ENCODE measurements at places on chromosomes 13 and 19.
A peak's percentile ranks its signal among the peaks of the same experiment; 100 is the strongest.

DNA sequence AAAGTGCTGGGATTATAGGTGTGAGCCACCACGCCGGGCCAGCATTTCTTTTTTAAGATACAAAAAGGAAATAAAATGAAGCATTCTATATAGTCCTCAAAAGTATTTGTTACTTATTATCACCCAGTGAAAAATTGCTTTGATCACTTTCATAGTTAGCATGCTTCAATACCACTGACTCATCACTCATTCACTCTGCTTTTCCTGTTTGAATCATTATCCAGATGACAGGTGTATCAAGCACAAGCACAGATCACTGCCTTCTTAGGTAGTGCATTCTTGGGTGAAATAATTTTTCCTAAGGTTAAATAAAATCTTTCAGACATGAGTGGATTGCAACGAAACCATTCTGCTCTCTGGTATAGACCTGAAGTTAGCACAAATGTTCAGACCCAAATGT is 35.8 kb upstream of the SPART start:
- no peaks in the 10 kb centered on the region for H3K4me1 ChIP-seq
- no peaks in the 10 kb centered on the region for H3K27me3 ChIP-seq
- no peak for DNase-seq
- H3K27ac ChIP-seq = no peak overlapping the region

GRCh38 chr19:46546194-46546896 is 50.7 kb upstream of the PNMA8B start:
- no peak for DNase-seq
- no peaks in the 10 kb centered on the region for H3K36me3 ChIP-seq
- H3K4me1 ChIP-seq = no peaks in the 10 kb centered on the region
- H3K27me3 ChIP-seq = no peaks in the 10 kb centered on the region

DNA sequence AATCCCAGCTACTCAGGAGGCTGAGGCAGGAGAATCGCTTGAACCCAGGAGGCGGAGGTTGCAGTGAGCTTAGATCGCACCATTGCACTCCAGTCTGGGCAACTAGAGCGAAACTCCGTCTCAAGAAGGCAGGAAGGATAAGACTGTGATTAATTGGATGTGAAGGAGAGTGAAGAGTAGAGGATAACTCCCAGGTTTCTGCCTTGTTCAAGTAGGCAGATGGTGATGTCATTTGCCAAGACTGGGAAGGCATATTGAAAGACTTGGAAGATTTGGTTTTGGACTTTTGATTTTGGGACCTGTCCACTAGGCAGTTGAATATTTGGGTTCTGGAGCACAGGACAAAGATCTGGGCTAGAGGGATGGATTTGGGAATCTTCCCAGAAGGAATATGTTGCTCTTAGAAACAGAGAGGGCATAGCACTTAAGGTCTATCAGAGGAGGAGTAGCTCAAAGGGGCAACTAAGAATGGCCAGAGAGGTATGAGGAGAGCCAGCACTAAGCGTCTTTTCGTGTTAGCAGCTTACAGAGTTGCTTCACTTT is 20.0 kb downstream of the GARRE1 start:
- DNase-seq = no peak
- H3K27me3 ChIP-seq = no peaks in the 10 kb centered on the region
- no peak overlapping the region for H3K27ac ChIP-seq
- no peaks in the 10 kb centered on the region for H3K4me1 ChIP-seq
- no peak overlapping the region for H3K4me3 ChIP-seq

DNA sequence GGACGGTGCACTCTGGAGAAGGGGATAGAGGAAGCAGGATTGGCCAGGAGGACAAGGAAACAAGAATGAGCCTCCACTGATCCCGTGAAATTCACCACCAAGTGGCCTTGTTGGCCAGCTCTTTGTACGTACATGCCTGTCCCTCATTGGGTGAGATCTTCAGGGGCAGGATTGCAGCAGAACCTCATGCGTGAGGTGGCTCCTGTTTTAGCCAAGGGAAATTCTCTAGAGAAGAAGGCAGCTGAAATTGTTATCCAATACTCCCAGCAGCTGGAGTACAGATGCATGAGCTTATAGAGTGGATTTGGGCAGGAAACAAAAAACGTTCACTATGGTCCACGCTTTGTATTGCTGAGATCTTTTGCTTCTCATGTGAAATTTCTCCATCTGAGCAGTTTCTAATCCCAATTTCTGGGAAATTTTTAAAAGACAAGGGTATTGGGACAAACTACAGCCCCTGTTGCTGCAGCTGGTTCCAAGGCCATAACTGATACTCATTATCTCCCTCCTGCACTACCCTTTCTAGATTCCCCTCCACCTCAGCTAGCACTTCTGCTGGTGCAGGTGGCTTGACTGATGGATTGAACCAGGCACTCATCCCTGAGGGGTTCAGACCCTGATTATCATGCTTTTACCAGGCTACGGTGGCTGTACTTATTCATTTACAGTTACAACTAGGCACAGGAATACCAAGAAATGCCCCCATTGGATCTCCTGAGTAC is 3.9 kb upstream of the RNF6 start:
- DNase-seq = no peak
- no peak overlapping the region for H3K27ac ChIP-seq
- no peak overlapping the region for H3K4me3 ChIP-seq
- H3K27me3 ChIP-seq = no peaks in the 10 kb centered on the region

GRCh38 chr19:49573009-49573408 is 7.3 kb downstream of the NOSIP start:
- H3K4me1 ChIP-seq = peaks cover 6% of the 10 kb centered on the region
- H3K4me3 ChIP-seq = no peak overlapping the region

DNA sequence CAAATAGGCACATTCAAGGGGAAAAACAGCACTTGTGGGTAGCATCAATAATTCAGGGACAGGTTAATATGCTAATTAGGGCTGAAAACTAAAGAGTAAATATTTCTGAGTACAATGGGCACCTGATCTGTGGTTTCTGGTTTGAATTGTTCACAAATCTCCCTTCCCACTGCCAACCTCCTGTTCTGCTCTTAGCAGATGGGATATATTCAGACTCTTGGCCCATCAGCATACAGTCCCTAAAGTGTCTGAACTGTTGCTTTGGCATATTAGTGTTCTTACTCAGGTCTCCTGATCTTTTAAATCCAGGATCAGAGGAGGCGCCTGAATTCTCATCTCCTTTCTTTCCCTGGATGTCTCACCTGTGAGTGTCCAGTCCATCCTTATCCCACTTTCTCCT is 8.2 kb upstream of the LRCH1 start:
- H3K27ac ChIP-seq = no peak overlapping the region
- no peak overlapping the region for H3K4me3 ChIP-seq
- no peaks in the 10 kb centered on the region for H3K36me3 ChIP-seq
- no peaks in the 10 kb centered on the region for H3K27me3 ChIP-seq

DNA sequence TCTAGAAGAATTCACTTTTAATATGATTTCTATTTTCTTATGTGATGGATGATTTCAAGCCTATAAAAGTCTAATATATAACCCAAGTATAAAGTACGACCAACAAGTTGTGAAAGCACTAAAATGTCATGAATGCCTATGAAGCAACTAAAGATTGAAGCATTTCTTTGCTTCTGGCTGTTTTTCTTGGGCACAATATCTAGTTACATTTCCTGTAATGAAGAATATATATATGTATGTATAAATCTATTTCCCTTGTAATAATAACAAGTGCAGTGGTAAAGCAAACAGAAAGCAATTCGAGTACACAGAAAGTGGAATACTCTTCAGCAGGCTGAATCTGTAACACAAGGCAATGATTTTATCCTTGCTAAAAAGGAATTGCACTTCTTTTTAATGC is 5.4 kb downstream of the PCDH20 start:
- no peaks in the 10 kb centered on the region for H3K4me1 ChIP-seq
- no peaks in the 10 kb centered on the region for H3K27me3 ChIP-seq
- no peak overlapping the region for H3K27ac ChIP-seq
- no peak for DNase-seq
- H3K4me3 ChIP-seq = no peak overlapping the region

DNA sequence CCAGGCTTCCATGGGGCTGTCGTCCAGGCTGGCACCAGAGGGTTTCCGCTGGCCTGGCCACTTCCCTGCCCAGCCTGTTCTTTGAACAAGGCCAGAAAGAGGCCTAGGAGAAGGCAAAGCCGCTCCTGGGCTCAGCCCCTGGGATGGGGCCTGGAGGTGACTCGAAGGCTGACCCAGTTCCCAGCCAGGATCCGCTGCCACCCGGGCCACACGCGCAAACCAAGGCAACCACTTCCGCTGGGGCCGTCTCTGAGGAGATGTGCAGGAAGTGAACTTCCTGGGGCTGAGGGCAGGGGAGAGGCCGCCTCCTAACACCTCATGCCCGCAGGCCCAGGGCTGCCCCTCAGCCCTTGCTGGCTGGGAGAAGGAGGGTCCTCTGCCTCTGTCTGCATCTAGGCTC is 15.2 kb downstream of the PLEKHF1 start:
- H3K4me1 ChIP-seq = peaks cover 52% of the 10 kb centered on the region
- no peak overlapping the region for H3K4me3 ChIP-seq
- peak overlapping the region; percentile 41 for H3K27ac ChIP-seq
- no peaks in the 10 kb centered on the region for H3K36me3 ChIP-seq
- H3K27me3 ChIP-seq = no peaks in the 10 kb centered on the region

DNA sequence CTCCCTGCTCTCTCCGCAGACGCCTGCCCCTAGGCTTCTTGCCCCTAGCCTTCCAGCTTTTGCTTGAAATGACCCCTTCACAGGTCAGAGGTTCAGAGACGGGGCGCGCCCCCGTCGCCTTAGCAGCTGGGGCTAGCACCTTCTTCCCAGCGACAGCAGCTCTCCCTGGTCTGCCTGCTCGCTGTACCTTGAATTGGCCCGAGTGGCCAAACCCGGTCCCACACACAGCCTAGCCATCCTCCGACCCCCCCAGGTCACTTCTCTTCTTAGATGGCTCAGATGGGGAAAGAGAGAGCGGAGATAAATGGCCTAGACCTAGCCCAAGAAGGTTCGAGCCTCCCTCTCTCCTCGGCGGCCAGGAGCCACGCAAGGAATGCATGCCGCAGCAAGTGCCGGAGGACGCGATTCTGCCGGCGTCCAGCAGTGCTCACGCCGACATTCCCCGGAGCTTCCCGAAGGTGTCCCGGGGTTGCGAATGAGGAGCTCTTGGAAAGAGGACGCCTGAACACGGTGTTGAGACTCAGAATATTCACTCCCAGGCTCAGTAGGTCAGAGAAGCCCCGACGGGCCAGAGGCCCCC is 1.3 kb downstream of the CDX2 start:
- H3K4me3 ChIP-seq = no peak overlapping the region
- H3K27me3 ChIP-seq = no peaks in the 10 kb centered on the region
- DNase-seq = no peak
- H3K4me1 ChIP-seq = no peaks in the 10 kb centered on the region
- H3K27ac ChIP-seq = peak overlapping the region; percentile 84

- no peaks in the 10 kb centered on the region for H3K4me1 ChIP-seq
- no peaks in the 10 kb centered on the region for H3K27me3 ChIP-seq
- H3K36me3 ChIP-seq = no peaks in the 10 kb centered on the region
- no peak overlapping the region for H3K27ac ChIP-seq
These were observed 12.4 kb downstream of the TMEM143 start for GRCh38 chr19:48351341-48351752.

DNA sequence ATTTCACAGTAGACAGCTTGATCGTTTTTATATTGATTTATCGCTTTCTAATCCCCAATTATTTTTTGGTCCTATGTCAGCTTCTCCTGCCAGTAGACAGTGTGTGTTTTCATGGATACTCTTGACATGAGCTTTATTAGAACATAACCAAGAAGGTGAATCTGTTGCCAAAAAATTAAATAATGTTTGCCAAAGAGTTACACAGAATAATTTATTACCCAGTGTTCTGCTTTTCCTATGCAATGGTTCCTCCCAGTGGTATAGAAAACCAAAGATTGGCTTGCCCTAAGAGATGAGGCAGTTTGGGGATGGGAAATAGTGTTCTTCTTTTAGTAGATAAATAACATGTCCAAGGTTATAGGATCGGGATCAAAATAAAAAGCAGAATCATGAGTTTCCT is 8.5 kb upstream of the FRY start:
- H3K27me3 ChIP-seq = no peaks in the 10 kb centered on the region
- DNase-seq = no peak
- no peak overlapping the region for H3K4me3 ChIP-seq
- no peaks in the 10 kb centered on the region for H3K36me3 ChIP-seq
- no peaks in the 10 kb centered on the region for H3K4me1 ChIP-seq
- H3K27ac ChIP-seq = no peak overlapping the region

DNA sequence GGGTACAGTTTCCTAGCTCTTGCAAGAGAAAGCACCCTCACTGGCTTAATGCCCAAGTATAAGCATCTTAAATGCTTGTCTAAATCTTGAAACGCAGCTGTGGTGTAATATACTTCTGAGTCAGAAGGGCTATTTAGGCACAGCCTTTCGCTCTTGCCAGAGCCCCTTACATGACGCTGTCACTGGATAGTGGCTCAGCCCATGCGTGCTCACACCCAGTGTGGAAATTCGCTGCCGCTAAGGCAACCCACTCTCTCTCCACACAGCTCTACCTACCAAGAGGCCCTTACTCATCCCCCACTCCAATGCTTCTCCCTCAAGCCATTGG is 24.0 kb downstream of the UQCRFS1 start:
- H3K4me3 ChIP-seq = no peak overlapping the region
- no peak for DNase-seq
- H3K4me1 ChIP-seq = no peaks in the 10 kb centered on the region
- no peak overlapping the region for H3K27ac ChIP-seq
- no peaks in the 10 kb centered on the region for H3K36me3 ChIP-seq

GRCh38 chr19:30682146-30682998 is 310.2 kb downstream of the ZNF536 start:
- no peak for DNase-seq
- H3K27ac ChIP-seq = no peak overlapping the region
- no peaks in the 10 kb centered on the region for H3K27me3 ChIP-seq
- no peak overlapping the region for H3K4me3 ChIP-seq

GRCh38 chr13:86877441-86877840 is 793.7 kb upstream of the SLITRK5 start:
- DNase-seq = no peak
- H3K27ac ChIP-seq = no peak overlapping the region
- no peak overlapping the region for H3K4me3 ChIP-seq
- H3K4me1 ChIP-seq = no peaks in the 10 kb centered on the region
- H3K36me3 ChIP-seq = no peaks in the 10 kb centered on the region

DNA sequence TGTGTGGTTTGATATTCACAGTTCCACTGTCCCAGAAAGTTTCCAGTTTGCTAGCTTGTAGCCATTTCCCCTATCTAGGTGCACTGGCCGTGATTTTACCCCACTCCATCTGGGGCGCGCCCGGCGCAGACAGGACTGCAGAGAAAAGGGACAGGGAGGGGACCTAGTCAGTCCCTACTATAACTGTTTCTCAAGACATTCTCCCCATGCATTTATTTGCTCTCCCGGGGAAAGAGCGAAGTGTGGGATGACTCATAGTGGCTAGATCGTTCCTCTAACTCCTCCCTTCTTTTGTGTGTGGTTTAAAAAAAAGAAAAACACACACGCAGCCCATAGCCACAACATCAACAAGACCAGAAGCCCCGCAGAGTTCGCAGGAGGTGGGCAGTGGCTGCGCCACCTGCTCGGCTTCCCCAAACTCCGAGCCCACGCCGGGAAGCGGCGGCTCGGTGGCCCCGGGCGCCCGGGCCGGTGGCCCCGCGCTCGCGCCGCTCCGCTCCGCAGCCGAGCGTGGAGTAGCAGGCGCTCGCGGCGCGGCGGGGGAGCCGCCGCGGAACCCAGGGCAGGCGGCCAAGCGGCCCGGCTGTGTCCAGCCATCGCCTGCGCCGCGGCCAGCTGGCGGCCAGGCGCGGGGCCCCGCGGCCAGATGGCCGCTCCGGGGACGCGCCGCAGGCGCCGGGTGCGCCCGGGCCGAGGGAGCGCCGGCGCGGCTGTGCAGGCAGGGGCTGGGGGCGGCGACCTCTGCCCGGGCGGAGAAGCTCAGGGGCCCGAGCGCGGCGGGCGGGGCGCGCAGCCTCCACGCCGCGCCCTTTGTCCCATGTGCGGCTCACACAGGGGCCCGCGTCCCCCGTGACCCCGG is 653 bp downstream of the TMTC4 start:
- no peaks in the 10 kb centered on the region for H3K27me3 ChIP-seq
- no peaks in the 10 kb centered on the region for H3K4me1 ChIP-seq
- DNase-seq = peak; percentile 66
